ENCODE measurements at places on chromosomes 2 and 18. TPM values are rescaled to one million over a fixed set of nuclear protein-coding genes. Genes with fewer than 3 reads are reported as not detected.

The ZAP70 gene
- polyA plus RNA-seq, result 4.1 TPM

The ALK gene
- polyA plus RNA-seq, result 0.13 TPM

The PPIL3 gene
- polyA plus RNA-seq, result 7.0 TPM

The RIT2 gene
- polyA plus RNA-seq, result not detected

The LRP2 gene
- 0.01 TPM for polyA plus RNA-seq

The FHOD3 gene
- 7.6 TPM for polyA plus RNA-seq

The ZNF396 gene
- 0.61 TPM for polyA plus RNA-seq

The EPB41L3 gene
- 9.0 TPM for polyA plus RNA-seq

The DSG2 gene
- polyA plus RNA-seq, result 4.7 TPM

The ARHGAP15 gene
- 0.54 TPM for polyA plus RNA-seq

The WIPF1 gene
- polyA plus RNA-seq, result 43.9 TPM

The ASXL3 gene
- 0.11 TPM for polyA plus RNA-seq

The IL1RN gene
- 0.86 TPM for polyA plus RNA-seq

The NFATC1 gene
- polyA plus RNA-seq, result 21.7 TPM

The FER1L5 gene
- polyA plus RNA-seq, result 0.49 TPM

The SLC5A7 gene
- polyA plus RNA-seq, result 0.01 TPM

The BCL2 gene
- 16.2 TPM for polyA plus RNA-seq

The CYTIP gene
- 8.1 TPM for polyA plus RNA-seq

The PLA2R1 gene
- polyA plus RNA-seq, result 2.6 TPM

The TDRD15 gene
- polyA plus RNA-seq, result not detected

The PAX3 gene
- 0.02 TPM for polyA plus RNA-seq

The OSR1 gene
- polyA plus RNA-seq, result 20.3 TPM

The GREB1L gene
- polyA plus RNA-seq, result 3.8 TPM

The WDR75 gene
- 16.6 TPM for polyA plus RNA-seq

The TEX51 gene
- not detected for polyA plus RNA-seq

The HSPD1 gene
- 314 TPM for polyA plus RNA-seq
